ENCODE measurements at places on chromosomes 7 and 10.
A peak's percentile ranks its signal among the peaks of the same experiment; 100 is the strongest.

DNA sequence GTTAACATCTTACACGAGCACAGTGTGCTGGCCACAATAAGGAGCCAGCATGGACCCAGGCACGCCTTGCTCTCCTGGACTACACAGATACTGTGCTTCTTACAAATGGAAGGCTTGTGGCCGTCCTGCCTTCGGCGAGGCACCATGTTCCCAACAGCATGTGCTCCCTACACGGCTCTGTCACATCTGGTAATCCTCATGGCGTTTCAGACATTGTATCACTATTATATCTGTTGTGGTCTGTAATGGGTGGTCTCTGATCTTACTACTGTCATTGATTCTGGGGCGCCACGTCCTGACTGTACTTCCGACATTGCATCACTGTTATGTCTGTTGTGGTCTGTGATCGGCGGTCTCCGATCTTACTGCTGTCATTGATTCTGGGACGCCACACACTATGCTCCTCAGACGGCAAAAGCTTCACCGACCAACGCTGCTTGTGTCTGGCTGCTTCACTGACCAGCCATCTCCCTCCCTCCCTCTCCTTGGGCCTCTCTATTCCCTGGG lies 195.4 kb downstream of the MAD1L1 start:
- no peak for DNase-seq

DNA sequence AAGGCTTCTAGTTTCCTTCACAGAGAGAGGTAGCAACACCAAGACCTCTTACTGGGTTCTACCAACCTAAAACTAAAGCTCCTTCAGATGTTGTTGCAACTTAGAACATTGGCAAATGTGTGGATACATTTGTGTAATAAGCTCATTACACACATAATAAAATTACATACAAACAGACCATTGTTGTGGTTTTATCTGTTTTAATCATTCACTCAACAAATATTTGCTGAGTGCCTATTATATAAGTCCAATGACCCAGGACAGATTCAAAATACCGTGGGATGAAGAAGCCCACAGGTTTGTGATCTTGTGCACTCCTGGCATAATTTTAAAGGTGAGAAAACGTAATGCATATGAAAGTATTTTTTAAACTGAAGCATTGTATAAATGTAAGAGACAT lies 160.4 kb upstream of the NPVF start:
- no peak for DNase-seq

DNA sequence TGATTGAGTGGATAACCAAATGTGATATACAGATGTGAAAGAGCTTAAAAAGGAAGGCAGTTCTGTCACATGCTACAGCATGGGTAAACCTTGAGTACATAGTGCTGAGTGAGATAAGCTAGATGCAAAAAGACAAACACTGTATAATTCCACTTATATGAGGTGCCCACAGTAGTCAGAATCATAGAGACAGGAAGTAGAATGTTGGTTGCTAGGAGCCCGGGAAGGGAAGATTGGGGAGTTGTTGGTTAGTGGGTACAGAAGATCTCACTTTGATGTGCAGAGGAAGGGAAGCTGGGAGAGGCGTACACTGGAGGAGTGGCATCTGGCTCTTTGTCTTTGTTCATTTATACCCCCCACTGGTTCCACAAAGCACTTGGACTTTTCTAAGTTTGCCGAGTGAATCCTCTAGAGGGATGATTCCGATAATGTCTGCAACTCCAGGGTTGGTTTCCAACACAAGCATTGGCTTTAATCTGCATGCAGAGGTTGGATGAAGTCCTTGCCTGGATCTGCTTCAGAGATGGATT lies 39.5 kb downstream of the TSPAN14 start:
- no peak for DNase-seq

DNA sequence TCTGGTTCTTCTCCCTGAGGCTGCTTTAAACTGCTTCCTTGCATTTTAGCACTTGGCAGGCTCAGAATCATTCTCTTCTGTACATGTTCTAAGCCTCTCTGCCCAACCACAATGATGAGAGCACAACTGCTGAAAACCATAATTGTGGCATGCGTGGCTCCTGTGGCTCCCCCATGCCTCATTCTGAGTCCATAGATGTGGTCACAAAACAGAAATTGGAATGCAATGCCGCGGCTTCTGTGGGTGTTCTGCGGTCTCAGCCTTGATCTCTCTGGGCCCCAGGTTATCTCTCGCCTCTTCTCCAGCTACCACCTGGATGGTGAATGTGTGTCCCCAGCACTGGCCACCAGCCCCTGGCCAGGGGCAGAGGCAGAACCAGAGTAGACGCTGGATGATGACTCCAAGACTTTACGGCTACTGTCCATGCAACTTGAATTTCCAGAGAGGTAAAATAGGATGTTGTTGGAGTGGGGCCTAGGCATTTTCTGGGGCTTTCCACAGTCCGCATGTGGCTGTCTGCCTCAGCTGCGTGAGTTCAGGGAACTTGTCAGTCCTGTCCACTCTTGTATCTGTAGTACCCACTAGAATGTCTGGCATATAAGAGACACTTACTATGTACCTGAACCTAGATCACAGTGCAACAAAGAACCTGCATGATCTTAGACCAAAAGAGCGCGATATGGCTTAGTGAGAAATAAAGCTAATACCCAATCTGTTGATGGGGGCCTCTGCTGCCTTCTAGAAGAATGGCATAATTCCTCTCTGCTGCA lies 52.4 kb upstream of the ADRB1 start:
- peak; percentile 45 for DNase-seq

DNA sequence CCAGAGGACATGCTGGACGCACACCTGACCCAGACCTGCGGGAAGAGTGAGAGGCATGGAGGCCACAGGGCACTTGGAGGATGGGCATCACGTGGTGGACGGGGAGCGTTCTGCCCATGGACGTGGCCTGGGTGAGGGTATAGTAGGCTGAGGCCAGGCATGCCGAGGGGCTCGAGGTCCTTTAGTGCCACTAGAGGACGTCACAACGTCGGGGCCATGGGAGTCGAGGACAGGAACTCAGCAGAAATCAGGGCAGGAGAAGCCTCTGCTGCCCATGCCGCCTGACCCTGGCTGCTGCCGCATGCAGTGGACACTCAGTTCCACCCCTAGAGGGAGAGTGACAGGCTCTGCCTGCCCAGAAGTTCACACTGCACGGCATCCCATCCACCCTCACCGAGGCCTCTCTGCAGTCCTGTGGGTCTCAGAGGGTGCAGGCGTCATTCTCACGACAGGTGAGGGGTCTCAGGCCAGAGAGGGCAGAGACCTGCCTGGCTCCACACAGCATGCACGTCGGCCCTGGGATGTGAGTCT lies 198.7 kb downstream of the ADARB2 start:
- DNase-seq, result no peak

DNA sequence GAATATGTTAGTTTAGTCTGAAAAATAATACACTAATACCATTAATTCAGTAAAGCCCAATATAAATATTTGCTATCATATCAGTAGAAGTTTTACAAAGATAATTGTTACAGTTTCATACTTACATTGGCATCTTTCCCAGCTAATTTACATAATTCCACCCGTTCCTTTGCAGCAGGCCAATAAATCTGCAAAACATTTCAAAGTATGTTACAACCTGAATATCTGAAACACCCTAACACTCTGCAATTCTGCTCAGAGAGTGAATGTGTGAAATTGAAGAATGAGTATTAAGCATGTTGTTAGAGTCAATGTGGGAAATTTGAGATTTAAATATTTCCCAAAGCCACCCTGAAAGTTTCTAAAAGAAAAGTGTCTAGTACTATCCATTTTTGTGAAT lies 105.5 kb downstream of the SEMA3D start:
- no peak for DNase-seq

- DNase-seq, result no peak
Measured at GRCh38 chr10:88333248-88333630, 249.9 kb downstream of the RNLS start.

GRCh38 chr7:92809397-92809759 lies 27.0 kb downstream of the CDK6 start:
- DNase-seq, result no peak

GRCh38 chr10:95475003-95475383 lies 86.2 kb downstream of the SORBS1 start:
- no peak for DNase-seq

DNA sequence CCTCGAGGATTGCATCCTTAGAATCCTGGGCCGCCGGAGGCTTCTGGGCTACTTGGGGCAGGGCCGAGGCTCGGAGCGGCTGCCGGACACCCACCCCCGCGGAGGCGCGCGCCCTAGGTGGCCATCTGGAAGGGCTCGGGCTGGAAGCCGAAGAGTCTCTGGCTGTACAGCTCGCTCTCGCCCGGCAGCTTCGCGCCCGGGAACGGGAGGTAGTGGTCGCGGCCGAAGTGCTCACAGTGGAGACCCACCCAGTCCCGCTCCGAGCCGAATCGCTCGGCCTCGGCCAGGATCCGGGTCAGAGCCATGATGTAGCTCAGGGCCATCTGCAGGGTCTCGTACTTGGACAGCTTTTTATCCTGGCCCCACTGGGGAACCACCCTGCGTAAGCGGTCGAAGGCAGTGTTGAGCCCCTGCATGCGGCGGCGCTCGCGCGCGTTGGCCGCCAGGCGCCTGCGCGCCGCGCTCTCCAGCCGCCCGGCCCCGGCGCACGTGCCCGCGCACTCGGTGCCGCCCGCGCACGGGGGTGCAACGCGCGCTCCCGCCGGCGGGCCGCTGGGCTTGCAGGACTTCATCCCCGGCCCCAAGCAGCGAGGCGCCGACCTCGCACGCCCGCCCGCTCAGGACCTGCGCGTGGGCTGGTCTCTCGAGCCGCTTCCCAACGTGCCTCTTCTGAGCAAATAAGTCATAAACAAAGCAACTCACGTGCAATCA lies 652 bp downstream of the ATOH7 start:
- peak; percentile 28 for DNase-seq

DNA sequence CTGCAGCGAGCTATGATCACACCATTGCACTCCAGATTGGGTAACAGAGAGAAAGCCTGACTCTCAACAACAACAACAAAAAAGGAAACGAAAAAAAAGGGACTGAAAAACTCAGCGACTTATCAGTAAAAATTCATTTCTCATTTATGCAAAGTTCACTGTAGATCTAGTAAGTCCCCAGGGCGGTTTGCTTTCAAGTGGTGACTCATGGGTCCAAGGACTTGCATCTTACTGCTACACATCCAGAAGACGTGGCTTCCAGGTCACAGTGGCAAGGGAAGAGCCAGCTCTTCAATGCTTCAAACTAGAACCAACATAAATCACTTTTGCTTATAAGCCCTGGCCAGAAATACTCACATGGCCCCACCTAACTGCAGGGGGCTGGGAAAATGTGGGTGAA lies 178.3 kb upstream of the AUTS2 start:
- DNase-seq, result no peak

- DNase-seq, result no peak
Measured at GRCh38 chr7:17315974-17316373, 17.5 kb downstream of the AHR start.

GRCh38 chr7:129401228-129401966 lies 32.8 kb upstream of the STRIP2 start:
- DNase-seq, result no peak

DNA sequence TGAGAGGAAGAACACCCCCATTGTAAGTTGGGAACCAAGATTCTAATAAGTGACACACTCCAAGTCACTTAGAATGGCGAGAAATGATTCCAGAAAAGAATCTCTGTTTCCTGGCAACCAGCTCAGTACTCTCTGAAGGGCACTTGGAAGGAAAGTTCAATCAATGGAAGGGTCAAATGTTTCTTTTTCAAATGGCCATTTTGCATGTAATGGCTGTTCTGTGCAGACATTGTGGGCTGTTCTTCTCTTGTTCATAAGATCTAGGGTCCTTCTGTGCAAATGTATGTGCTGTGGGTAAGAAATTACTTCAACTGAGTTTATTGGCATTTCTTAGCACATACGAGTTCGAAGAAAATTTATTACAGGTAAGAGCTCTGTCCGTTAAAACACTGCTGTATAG lies 145.3 kb downstream of the EVX1 start:
- DNase-seq, result no peak

GRCh38 chr10:77350711-77351119 lies 286.9 kb downstream of the KCNMA1 start:
- no peak for DNase-seq

GRCh38 chr7:151851145-151851751 lies 25.7 kb downstream of the PRKAG2 start:
- DNase-seq, result peak; percentile 33

- no peak for DNase-seq
Measured at GRCh38 chr7:91850455-91850854, 30.0 kb downstream of the MTERF1 start.

GRCh38 chr7:157962458-157963306 lies 624.9 kb downstream of the PTPRN2 start:
- DNase-seq, result no peak

DNA sequence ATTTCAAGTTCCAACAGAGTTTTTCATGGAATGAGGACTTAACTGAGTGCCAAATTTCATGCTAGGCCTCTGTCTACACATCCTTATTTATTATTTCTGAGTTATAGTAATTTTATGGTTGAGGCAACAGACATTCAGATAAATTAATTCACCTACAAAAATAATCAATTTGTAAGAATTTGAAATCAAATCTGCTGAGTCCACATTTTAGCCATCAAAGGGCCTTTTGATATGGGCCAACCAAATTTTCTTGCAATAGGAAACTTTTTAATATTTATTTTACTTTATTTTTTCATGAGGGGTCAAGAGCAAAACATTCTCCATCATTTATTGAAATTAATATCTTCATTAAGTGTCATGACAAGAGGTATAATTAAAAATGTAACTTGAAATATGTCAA lies 875.5 kb downstream of the NRG3 start:
- no peak for DNase-seq

GRCh38 chr10:52483587-52483986 lies 169.5 kb downstream of the DKK1 start:
- DNase-seq, result no peak

GRCh38 chr7:87852306-87852705 lies 23.9 kb downstream of the SLC25A40 start:
- DNase-seq, result no peak

- no peak for DNase-seq
Measured at GRCh38 chr7:131774419-131775220, 218.2 kb upstream of the PODXL start.

DNA sequence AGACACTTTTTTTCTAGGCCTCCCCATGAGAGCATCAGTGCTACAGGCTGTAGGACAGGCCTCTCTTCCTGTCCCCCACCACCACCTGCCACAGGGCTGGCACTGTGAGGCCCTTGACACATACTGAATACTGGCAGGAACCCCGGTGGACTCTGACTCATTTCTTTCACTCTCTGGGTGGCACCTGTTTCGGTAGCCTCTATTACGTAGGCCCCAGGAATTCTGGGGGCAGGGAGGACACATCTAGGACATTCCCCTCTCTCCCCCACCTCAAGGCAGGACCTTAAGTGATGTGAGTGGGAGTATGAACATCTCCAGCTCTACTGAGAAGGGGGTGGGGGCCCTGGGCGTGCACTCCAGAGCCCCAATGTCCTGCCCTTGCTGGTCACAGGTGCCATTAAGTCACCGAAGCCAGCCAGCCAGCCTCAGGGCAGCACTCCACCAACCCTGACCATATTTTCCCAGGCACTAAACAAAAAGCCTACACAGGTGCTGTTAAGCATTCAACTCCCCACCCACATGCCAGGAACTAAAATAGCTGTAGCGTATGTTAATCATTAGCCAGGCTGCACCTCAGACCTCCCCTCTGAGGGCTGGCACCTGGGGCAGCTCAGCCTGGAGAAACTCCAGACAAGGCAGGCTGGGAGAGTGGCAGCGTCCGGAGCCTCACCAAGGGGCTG lies 8.9 kb downstream of the ANXA11 start:
- peak; percentile 80 for DNase-seq

Data from activated CD4-positive, alpha-beta memory T cell treated with anti-CD3 and anti-CD28 coated beads, Interleukin-2, amount 10 ng/mL, durations not matched to agents 7 days and 5 days (primary cell).